NCI-H82 (cell line): ENCODE measurements at places on chromosomes 2 and 18.

DNA sequence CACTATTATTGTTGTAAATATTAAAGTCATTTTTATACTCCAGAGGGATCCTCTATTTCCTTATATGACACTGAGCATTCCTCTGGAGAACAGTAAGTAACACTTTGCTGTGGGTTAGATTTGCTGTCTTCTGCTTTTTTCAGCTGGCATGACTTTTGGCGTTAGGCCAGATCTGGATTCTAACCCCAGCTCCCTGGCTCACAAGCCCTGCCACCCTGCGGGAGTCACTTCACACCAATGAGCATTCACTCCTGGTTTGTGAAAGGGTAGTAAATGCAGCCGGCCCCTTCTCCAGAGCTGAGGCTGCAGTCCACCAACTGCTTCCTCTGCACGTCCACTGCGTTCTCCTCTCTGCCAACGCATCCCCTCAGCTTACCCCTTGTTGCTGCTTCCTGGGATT lies 373.8 kb upstream of the RAB6C start:
- DNase-seq: no peak

GRCh38 chr2:132607426-132608090 lies 62.4 kb downstream of the LYPD1 start:
- no peak for DNase-seq

GRCh38 chr2:221767106-221768012 lies 195.3 kb upstream of the EPHA4 start:
- DNase-seq: no peak

DNA sequence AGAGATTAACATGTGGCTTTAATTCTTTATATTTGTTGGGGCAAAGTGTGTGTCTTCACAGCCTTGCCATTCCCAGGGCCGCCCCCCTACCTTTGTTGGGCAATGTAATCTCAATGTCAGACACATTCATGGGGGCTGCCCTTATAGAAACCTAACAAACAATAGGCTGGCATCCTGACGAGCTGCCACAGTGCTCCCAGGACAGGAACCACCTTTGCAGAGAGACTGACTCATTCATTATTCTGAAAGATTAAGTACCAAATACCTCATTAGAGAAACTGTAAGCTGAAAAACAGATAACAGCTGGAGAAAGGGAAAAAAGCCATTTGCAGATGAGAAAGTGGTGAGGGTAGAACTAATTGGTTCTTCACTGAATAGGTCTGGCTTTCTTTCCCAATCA lies 1587.5 kb upstream of the PIK3C3 start:
- no peak for DNase-seq

DNA sequence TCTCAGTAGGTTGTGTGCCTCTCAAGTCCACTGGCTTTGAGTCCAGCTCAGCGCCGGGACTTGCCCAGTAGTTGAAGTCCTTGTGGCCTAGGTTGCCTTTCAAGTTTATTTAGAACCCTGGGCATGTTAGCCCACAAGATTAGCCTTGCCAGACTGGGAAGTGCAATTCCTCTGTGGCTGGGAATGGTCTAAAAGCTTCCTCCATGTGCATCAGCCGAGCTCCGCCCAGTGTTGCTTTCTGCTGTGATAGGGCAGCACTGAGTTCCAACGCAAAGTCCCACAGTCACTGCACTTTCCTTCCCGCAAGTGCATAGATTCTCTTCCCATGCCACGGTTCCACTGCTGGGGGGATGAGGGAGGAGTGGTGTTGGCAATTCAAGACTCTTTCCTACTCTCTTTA lies 308.9 kb upstream of the THUMPD2 start:
- DNase-seq: no peak

GRCh38 chr2:196551014-196551413 lies 88.5 kb upstream of the CCDC150 start:
- DNase-seq: no peak

GRCh38 chr2:47560107-47560819 lies 157.3 kb downstream of the MSH2 start:
- no peak for DNase-seq

GRCh38 chr2:96931966-96932365 lies 54.4 kb downstream of the FAM178B start:
- DNase-seq: no peak

DNA sequence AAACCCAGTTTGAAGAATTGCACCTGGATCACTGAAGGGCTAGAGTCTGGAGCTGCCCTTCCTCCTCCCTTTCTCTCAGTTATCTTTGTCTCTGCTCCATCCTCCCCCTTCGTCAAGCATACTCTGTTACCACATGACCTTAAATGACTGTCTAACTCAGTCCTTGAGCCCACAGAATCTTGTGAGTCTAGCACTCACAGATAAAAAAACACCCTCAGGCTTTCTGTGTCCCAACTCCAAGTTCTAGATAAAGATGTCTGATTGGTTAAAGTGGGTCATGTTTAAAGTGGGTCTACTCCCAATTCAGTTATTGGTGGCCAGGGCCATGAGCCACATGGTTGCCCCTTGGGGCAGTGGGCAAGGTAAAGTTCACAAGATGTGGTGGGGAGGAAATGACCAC lies 53.5 kb upstream of the CYP1B1 start:
- no peak for DNase-seq

- no peak for DNase-seq
Observed at GRCh38 chr2:100820523-100821254, 750 bp downstream of the NPAS2 start.

GRCh38 chr2:162317861-162318327 lies 590 bp downstream of the IFIH1 start:
- DNase-seq: no peak

GRCh38 chr18:73409242-73409641 lies 541.5 kb upstream of the NETO1 start:
- no peak for DNase-seq

DNA sequence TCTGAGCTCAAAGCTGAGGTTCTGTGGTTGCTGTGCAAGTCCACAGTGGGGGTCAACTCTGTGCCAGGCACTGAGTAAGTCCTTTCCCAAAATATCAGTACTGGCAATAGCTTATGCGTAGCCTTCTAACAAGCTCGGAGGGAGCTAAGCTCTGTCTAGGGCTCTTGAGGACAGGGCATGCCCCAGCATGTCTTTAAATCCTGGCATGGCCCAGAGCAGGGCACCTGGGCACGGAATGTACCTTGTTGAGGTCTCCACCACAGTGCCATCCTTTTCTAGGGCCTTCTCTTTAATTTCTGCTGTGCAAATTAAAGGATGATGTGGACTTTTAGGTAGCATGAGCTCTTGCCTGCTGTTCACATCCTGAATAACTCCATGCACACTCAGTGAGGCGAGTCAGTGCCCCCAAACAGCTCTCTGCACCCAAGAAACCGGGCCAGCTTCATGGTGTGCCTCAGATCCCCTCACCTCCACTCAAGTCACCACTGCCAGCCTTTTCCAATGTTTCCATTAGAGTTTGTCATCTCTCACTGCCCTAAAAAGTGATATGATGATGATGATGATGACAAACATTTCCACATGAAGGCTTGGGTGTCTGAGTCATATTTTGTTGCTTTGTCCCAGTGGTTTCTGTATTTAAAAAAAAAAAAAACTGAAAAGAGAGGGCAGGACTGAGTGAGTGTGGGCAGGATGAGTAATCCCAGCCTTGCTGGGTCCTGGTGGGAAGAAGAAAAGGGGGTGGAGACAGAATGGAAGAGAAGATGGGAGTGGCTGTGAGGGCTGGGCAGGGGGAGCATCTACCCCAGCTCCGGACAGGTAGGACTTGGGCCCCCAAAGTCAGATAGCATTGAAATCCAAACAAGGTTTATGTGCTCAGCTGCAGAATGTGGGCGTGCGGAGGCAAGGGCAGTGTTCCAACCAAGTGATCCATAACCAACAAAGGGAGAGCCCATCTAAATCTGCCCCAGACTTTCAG lies 78.9 kb downstream of the ZBTB7C start:
- no peak for DNase-seq

- DNase-seq: peak; percentile 64
Observed at GRCh38 chr2:174914853-174915760, 90.1 kb downstream of the CHN1 start.

DNA sequence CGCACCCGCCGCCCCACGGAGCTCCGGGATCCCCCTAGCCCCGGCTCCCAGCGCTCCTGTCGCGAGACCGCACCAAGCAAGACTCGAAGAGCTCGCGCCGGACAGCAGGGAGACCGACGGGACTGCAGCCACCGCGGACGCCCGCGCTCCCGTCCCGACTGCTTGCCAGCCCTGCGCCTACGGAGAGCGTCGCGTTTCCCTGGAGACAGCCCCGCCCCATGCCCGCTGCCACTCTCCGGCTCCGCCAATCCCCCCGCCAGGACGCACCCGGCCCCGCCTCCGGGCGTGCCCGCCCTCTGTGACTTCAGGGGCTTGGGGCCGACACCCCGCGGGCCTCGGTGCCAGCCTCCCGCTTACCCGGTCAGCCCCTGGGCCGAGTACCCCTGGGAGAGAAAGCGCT lies at the start of gene ANKMY1:
Gene ANKMY1, minus strand, starts transcription at position 181 of the 400 bp plus-strand sequence. CDS start 653 bp downstream, outside the sequence.
- DNase-seq: no peak

GRCh38 chr18:75252136-75252535 lies 41.5 kb downstream of the TSHZ1 start:
- no peak for DNase-seq

DNA sequence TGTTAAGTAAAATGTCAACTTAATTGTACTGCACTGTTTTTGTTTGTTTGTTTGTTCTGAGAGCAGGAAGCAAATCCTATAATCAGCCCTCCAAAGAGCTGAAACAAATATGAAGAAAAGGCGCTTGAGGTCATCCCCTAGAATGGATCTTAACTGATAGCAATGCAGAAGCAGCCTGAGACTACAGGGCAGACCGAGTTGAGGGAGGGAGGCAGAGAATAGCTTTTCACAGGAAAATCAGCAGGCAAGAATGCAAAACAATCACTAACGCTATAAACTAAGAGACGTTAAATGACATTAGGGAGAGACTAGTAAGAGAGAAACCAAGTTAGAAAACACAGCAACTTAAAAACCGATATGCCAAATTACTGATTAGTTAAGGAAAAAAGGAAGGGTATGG lies 37.2 kb downstream of the GALNT1 start:
- peak; percentile 20 for DNase-seq

GRCh38 chr2:107430006-107430405 lies 396.7 kb upstream of the RGPD4 start:
- DNase-seq: no peak

DNA sequence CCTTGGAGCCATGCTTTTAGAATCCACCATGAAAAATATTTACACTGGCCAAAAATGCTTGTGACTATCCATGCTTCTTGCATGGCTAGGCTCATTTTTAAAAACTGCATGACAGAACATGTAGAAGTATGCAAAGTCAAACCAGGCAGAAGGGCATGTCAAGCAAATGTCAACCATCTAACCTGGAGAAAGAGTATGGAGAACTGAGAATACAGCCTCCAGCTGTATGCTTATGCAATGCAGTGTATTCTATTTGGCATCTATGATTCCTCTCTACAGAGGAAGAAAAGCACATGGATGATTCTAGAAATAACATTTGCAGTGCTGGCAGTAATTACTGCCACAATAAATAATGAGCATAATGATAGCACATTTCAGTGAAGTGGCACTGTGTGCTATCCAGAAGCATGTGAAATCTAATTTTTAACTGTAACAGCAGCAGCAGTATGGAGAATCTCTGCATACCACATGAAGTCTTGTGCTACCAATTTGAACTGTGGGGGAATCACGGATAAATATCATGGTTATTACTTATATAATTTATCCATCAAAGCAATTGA lies 87.3 kb upstream of the CCDC141 start:
- DNase-seq: no peak

GRCh38 chr2:177691177-177691576 lies 298.6 kb downstream of the AGPS start:
- no peak for DNase-seq

DNA sequence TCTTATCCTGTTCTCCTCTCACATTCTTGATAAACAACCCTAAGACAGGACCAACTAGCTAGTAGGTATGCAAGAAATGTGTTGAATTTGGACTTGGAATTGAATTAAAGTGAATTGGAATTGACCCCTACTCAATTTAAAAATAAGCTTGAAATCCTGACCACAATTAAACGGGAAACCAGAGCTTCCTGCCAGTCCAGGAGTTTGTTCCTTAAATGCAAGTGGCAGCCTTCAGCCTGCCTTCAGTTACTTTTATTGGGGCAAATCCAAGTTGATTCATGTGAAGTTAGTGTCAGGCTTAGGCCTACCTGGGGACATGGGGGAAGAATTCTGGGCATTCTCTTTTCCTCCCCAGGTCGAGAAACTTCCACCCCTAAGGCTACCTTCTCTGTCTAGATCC lies 457.6 kb downstream of the BCL11A start:
- no peak for DNase-seq

DNA sequence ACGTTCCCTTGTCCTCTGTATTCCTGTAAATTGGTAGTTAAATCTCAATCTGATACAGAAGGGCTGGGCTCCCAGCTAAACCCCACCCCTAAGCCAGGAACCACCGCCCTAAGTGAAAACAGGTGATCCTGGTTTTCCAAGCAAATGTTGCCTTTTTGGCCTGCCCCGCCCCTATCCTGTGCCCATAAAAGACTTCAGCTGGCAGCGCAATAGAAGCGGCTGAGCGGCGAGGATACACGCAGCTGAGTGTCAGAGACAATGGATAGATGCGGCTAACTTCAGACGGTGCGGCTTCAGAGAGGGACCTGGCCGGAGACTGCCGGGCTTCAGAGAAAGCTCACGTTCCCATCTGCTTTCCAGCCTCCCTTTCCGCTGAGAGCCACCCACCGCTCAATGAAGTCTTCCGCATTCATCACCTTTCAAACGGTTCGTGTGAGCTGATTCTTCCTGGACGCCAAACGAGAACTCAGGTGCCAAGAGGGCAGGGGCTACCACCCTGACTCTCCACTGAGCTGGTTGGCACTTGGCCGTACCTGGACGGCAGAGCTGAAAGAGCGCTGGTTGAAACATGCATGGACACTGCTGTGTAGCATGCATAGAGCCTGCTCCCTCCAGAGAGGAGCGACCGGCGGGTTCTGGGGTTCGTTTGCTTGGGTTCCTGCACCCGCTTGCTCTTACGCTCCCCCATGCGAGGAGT lies 49.5 kb upstream of the POLE4 start:
- DNase-seq: peak; percentile 30

DNA sequence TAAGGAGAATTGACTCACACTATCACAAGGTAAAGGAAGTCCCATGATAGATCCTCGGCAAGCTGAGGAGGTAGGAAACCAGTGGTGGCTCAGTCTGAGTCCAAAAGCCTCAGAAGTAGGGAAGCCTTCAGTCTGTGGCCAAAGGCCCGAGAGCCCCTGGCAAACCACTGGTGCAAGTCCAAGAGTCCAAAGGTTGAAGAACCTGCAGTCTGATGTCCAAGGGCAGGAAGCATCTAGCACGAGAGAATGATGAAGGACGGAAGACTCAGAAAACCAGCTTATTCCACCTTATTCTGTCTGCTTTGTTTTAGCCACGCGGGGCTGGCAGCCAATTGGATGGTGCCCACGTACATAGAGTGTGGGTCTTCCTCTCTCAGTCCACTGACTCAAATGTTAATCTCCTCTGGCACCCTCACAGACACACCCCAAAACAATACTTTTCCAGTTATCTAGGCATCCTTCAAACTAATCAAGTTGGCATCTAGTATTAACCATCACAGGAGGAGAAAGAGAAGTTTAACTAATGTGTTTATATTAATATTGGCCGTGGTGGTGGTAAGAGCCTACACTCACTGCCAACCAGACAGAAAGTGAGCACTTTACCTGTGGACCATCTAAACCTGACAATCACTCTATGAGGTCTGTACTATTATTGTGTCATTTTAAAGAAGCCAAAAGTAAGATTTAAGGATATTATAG lies 8.1 kb upstream of the TRIB2 start:
- DNase-seq: no peak
